ENCODE measurements at places on chromosomes 11 and 22.
A peak's percentile ranks its signal among the peaks of the same experiment; 100 is the strongest.

DNA sequence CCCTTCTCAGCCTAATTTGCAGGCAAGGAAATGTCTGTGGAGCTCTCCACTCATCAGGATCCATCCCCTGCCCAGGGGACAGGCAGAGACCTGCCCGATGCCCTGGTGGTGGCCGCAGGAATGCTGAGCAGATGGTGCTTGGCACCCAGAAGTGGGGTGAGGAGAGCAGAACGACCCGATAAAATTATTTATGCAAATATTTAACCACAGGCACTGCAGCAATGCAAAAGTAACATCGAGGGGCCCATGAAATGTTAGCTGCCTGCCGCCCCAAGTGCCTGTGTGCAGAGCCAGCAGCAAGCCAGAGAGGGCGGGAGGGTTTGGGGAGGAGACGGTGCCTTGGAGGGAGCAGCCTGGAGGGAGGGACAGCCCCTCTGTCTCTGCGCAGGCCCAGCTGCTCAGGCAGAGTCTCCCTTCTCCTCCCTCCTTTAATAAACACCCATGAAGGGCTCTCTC, 205.5 kb downstream of the CTTN start:
- DNase-seq: peak; percentile 53

DNA sequence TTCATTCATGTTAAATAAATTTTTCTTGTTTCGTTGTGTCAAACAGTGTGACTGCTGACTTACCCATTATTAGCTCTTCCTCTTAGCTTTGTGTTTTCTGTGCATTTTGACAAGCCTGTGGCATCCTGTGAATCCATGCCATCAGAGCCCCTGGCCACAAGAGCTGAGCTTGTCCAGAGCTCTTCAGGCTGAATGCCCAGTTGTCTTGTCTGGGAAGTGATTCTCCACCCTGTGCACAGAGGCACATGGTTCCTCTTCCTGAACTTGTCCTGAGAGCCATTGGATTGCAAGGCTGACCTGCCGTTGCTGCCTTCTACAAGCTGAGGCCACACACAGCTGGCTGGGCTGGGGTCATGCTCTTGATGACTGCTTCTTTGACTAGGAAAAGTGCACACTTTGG, 64.1 kb downstream of the PPP6R3 start:
- no peak for DNase-seq

GRCh38 chr22:18070556-18071306, 7.1 kb upstream of the PEX26 start:
- peak; percentile 30 for DNase-seq

DNA sequence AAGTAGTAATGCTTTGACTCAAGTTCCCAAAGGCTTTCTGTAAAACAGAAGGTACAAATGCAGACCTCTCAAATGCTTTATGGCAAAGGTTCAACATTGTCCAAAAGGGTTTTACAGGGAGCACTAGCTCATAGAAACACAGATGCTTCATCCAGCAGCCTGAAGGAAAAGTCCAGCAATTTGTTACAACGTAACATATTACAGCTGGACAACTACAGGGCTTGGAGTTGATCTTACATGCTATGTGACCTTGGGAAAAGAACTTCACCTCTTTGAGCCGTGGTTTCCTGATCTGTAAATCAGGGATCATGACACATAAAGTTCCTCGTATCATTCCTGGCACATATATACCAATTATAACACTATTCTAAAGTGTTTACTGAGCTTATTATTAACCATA, 84.9 kb downstream of the DDIAS start:
- DNase-seq: peak; percentile 21

- no peak for DNase-seq
Observed at GRCh38 chr11:106288822-106289387, 211.4 kb downstream of the AASDHPPT start.

- peak; percentile 52 for DNase-seq
Observed at GRCh38 chr11:101129203-101129943, at the start of gene PGR. TSS of gene PGR (minus strand) at chr11:101129813. CDS start at chr11:101129070, 743 bp downstream.

DNA sequence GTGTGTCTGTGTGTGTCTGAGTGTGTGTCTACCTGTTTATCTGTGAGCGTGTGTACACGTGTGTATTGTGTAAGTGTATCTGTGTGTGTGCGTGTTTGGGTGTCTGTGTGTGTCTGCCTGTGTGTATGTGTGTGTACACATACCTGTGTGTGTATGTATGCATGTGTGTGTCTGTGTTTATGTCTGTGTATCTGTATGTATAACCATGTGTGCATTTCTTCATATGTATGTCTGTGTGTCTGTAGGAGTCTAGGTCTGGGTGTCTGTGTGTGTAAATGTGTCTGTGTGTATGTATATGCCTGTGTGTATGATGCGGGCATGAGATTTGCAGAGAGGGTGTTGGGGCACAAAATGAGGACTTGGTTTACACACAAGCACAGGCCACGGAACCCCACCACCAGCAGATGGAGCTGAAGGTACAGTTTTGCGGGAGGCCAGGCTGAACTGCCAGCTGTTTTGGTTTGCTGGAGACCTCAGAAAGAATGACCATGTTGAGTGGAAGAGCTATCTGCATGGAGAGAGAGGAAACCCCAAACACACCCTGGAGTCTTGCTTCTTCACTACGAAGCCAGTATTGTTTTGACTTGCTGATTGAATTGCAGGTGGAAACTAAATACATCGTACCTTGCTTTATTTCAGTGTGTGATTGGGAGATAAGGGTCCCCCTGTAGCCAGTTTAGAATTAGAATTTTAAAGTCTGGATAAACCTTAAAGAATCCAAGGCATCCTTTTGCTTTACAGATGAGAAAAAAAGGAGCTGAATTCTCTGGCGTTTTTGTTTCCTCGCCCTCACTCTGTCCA, 497.2 kb downstream of the NTM start:
- peak; percentile 90 for DNase-seq

DNA sequence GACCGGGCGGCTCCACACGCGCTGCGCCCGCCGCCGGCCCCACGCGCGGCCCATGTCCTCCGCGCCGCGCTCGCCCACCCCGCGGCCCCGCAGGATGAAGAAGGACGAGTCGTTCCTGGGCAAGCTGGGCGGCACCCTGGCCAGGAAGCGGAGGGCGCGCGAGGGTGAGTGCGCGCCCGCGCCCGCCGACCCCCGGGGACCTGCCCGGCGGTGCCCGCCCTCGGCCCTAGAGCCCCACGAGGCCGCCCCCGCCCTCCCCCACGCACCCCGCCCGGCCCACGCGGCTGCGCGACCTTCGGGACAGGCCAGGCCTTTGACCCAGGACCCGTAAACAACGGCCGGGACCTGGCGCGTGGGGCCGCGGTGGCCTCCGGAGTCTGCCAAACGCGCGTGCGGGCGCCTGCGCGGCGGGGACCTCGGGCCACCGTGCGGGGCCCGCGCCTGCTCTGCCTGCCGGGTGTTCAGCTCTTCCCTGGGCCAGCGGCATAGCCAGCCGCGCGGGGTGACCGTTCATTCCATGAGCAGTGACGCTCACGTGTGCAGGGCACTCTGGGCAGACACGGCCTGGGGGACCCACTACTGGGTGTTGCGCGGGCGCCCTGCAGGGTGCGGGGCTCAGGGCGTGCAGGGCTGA, at the start of gene PARVB:
Gene PARVB (plus strand): TSS at position 15 of the 634 bp plus-strand sequence. CDS start 38 bp downstream, at position 53.
- peak; percentile 35 for DNase-seq

All from tongue (tissue), 3 donors.